ENCODE measurements at places on chromosomes 3 and 15. TPM values are rescaled to one million over a fixed set of nuclear protein-coding genes. Genes with fewer than 3 reads are reported as not detected.

DNA sequence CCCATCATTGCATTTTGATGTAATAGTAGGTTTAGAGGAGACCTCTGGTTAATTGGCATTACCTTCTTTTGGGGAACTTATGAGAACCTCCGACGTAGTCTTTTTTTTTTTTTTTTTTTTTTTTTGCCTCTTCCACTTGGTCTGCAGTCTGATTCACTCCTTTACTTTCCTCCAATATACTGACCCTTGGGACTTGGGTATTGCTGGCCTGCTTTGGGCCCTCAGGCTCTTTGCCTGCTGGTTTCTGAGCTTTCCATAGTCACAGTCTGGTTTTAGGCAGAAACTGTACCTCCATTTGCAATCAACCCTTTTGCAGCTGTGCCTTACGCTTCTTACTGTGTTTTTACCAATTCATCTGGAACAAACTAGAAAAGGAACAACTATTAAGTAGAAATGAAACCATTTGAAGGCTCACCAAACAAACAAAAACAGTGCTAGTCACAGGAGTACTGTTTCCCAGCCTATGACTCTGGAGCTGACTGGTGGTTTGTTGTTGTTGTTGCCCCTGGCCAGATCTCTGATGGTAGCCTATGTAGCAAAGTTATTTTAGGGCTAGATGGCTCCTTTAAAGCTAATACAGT lies 272.8 kb downstream of the BBX start:
- H3K4me3 ChIP-seq = no peak overlapping the region
- H3K4me1 ChIP-seq = peaks cover 7% of the 10 kb centered on the region
- H3K27me3 ChIP-seq = no peaks in the 10 kb centered on the region
- H3K36me3 ChIP-seq = no peaks in the 10 kb centered on the region

DNA sequence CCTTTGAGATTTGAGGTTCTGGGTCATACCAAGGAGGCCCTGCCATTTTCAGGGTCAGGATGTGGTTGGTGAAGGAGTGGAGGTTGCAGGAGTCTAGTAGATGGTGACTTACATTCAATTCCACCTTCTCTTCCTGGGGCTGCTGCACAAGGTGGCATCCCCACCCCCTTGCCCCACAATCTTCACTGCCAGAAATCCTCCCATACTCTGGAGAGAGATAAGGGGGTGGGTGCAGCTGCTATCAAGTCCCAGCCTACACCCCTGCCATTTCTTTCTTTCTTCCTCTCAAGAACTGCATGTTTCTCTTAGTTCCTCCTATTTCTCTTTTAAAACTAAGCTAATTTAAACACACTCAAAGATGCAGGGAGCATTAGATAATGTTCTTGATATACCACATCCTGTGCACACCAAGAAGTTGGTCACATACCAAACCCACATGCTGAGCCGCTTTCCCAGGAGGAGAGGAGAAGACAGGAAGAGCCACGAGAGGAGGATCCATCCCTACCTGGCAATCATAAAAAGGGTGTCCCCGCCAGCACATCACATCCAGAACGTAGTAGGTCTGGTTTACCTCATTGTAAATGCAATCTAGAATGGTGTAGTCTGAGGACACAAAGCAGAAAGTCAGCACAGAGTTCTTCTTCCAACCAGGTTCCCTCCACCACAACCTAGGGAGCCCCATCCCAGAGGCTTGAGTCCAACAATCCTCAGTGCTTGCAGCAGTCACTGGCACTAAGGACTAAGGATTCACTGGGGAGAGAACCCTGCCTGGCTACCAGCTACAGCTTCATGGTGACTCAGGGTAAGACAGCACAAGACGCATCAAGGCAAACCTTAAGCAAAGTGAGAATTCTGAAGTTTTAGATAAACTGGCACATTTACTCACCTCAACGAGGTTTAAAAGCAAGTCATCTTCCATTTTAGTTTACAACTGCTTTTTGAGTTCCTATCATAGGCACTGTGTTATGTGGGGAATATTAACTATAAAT lies 18.5 kb downstream of the SNUPN start:
- no peaks in the 10 kb centered on the region for H3K36me3 ChIP-seq
- no peaks in the 10 kb centered on the region for H3K4me1 ChIP-seq
- no peak for DNase-seq

DNA sequence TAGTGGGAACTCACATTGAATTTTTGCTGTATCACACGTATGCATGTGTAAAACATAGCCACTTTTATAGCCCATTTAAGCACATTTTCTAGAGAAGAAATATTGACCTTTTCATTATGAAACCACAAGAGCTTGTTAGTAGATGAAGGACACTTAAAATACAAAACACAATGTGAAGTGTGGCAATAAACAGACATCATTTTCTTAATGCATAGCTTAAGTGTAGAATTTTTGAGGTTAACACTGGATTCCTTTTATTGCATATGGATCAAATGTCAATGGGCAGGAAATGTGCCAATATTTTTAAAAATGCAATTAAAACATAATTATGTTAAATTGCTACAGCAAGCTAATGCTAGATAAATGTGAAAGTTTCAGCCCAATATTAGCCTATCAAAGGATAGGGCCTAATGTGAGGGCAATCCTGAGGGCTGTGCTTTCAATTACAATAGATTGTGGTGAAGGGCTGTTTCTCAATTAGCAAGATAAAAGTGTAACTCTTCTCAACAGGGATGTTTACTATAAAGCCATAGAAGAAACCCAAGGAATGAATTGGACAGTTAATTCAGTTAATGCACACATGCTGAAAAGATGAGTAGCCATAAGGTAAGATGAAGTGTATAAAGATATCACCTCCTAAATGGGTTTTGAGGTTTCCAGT lies 489.0 kb upstream of the CDIN1 start:
- H3K27me3 ChIP-seq = no peaks in the 10 kb centered on the region
- no peak overlapping the region for H3K27ac ChIP-seq
- no peaks in the 10 kb centered on the region for H3K36me3 ChIP-seq

- no peak for DNase-seq
- H3K27me3 ChIP-seq = no peaks in the 10 kb centered on the region
- H3K4me3 ChIP-seq = no peak overlapping the region
These were observed 65.5 kb downstream of the CORO2B start for GRCh38 chr15:68644083-68644904.

DNA sequence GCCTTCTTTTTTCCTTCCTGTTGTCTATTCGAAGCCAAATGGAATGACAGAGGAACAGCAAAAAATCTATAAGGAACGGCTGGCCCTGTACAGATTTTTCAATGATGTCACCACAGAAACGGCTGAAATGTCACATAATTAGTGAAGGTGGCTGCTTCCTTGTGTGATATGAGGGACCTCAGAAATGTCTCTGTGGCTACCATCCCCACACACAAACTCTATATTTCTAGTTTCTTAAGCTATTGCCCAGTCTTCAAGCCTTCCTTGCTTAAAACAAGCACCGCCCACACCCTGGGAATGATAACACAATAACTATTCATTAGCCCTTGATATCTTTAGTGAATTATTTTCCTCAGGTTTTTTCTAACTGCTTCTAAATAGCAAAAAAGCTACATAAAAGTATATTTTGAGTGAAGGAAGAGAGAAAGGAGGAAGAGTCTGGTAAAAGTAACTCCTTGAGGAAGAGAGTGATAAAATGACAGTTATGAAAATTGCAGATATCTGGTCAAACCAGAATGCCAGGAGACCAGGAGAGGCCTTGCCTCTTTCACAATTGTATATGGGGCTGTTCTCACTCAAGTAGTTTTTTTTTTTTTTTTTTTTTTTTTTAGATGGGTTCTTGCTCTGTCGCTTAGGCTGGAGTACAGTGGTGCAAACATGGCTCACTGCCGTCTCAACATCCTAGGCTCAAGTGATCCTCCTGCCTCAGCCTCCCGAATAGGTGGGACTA lies 38.7 kb downstream of the FMN1 start:
- no peaks in the 10 kb centered on the region for H3K36me3 ChIP-seq
- no peak overlapping the region for H3K27ac ChIP-seq
- no peaks in the 10 kb centered on the region for H3K27me3 ChIP-seq
- H3K4me1 ChIP-seq = peaks cover 3% of the 10 kb centered on the region

DNA sequence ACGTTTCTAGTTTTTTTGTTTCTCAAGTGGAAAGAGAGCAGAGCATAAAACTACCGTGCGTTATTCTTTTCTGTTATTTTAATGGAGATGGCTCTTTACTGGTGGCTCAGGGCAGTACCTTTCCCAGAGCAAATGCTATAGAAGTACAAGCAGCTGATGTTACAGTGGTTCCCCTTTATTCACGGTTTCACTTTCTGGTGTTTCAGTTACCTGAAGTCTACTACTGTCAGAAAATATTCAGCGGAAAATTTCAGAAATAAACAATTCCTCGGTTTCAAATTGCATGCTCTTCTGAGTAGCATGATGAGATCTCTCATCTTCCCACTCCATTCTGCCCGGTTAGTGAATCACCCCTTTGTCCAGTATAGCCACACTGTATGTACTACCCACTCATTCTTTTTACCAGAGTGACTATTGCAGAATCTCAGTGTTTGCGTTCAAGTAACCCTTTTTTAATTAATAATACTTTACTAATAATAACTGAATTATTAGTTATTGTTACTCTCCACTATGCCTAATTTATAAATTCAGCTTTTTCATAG lies 597.5 kb upstream of the ROBO2 start:
- no peak overlapping the region for H3K4me3 ChIP-seq
- no peaks in the 10 kb centered on the region for H3K4me1 ChIP-seq

DNA sequence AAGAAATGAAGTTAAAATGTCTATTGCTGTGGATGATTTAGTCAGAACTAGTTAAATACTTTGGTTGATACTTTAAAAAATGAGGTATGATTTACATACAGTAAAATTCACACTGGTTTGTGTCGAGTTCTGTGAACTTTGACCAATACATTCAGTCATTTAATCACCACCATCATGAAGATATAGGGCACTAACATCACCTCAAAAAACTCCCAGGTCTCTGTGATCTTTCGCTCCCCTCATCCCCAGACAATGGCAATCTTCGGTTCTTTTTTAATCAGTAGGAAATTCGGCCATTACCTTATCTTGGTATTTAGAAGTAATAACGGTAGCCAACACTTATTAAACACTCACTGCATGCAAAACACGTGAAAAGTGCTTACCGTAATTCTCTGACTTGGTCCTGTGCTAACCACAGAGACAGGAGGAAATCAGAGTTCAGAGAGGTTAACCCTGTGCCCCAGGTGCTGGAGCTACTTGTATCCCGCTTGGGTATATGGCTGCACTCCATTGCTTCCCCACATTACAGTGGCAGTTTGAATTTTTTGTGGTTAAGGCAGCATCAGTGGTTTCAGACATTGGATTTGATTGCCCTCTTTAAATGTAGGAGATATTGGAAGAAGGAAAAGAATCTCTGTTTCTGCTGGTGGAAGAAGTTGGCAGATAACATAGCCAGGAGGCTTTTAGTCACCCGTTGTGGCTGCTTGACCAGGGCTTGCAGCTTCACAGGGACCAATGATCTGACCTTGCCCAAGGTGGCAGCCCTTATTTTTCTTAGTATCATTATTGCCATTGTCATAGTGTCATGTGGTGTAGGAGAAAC lies 4.2 kb downstream of the PLCL2 start:
- H3K4me1 ChIP-seq = peaks cover 33% of the 10 kb centered on the region
- H3K27ac ChIP-seq = peak overlapping the region; percentile 25
- H3K27me3 ChIP-seq = no peaks in the 10 kb centered on the region
- DNase-seq = no peak

GRCh38 chr15:50641318-50641717 lies 45.3 kb downstream of the TRPM7 start:
- H3K27ac ChIP-seq = no peak overlapping the region
- peaks cover 9% of the 10 kb centered on the region for H3K4me1 ChIP-seq
- H3K36me3 ChIP-seq = peaks cover 98% of the 10 kb centered on the region

GRCh38 chr3:151541178-151541577 lies 80.3 kb upstream of the IGSF10 start:
- H3K4me3 ChIP-seq = no peak overlapping the region
- H3K27ac ChIP-seq = no peak overlapping the region
- no peaks in the 10 kb centered on the region for H3K27me3 ChIP-seq
- no peaks in the 10 kb centered on the region for H3K4me1 ChIP-seq

Gene C3orf70
- 1.4 TPM for total RNA-seq

Gene PPP1R14D
- total RNA-seq = not detected

Gene CCRL2
- 5.4 TPM for total RNA-seq

Gene DENND4A
- 15.2 TPM for total RNA-seq
